ENCODE measurements at places on chromosomes 7 and 10. TPM values are rescaled to one million over a fixed set of nuclear protein-coding genes. Genes with fewer than 3 reads are reported as not detected.
A peak's percentile ranks its signal among the peaks of the same experiment; 100 is the strongest.

- no peak for DNase-seq
Measured at GRCh38 chr7:139722604-139723003, 55.2 kb downstream of the HIPK2 start.

- DNase-seq, result no peak
Measured at GRCh38 chr7:92670204-92670851, 80.1 kb upstream of the FAM133B start.

- no peak for DNase-seq
Measured at GRCh38 chr10:10403762-10404161, 613.9 kb upstream of the CELF2 start.

GRCh38 chr10:26725837-26726727 is 28.6 kb downstream of the PDSS1 start:
- peak; percentile 21 for DNase-seq

- no peak for DNase-seq
Measured at GRCh38 chr10:91194497-91195179, 25.8 kb upstream of the PCGF5 start.

- no peak for DNase-seq
Measured at GRCh38 chr10:28479927-28480627, 52.8 kb upstream of the WAC start.

DNA sequence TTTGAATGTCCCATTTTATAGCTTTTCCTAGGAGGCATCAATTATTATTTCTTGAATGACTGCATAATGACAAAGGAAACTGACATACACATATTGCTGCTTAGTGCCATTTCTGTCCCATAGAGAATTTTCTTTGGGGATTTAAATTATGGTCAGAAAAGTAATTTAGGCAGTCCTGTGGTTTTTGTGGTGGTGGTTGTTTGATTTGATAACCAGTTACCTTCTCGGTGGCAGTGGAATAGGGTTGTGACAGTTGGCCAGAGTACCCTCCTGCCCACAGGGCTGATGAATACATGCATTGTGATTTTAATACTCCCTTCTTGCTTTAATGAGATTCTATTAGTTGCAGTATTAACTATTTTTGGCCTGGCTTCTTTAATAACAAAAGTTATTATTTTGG is 6.6 kb upstream of the SGCE start:
- no peak for DNase-seq

TUBAL3 gene
- total RNA-seq, result not detected

NUTM2B gene
- total RNA-seq, result 1.8 TPM

TFPI2 gene
- total RNA-seq, result 0.84 TPM

GRID1 gene
- total RNA-seq, result 1.1 TPM

SLC18A2 gene
- total RNA-seq, result 0.05 TPM
